ENCODE measurements at places on chromosomes 7 and 10. TPM values are rescaled to one million over a fixed set of nuclear protein-coding genes. Genes with fewer than 3 reads are reported as not detected.

The RASA4 gene
- 59.0 TPM for total RNA-seq

The GALNT17 gene
- not detected for total RNA-seq

The BTBD16 gene
- total RNA-seq, result not detected

The GDF10 gene
- not detected for total RNA-seq

The CLCN1 gene
- 0.13 TPM for total RNA-seq

The PDAP1 gene
- 104 TPM for total RNA-seq

GRCh38 chr7:29105752-29106668 is 40.3 kb downstream of the CPVL start:
- DNase-seq, result peak; percentile 42

DNA sequence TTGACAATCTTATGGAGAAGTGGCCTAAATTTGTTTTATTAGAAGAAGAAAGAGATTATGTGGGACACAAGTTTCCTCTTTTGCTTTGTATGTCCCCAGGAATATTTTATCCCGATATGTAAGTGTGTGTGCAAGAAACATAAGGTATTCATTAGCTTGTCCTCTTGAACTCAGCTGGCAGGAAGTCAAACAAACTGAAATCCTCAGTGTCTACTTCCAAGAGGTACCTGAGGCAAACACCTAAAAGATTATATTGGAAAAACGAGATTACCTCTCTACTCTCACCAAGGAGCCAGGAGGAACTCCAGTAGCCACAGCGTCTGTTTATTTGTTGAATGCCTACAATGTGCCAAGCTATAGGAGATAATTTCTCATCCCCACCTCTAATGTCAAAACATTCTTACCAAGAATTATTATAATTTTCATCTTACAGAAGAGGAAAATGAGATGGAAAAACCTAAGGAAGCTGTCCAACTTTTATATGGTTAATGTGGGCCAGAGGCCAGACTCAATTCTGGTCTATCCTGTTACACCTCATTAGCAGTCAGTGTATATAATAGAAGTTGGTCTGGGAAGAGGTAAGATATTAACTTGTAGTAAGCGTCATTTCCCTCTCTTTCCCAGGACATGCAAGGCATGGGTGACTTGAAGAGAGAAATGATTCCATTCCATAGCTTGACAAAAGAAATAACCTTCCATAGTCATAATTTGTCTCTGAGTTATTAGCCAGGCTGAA is 692.7 kb downstream of the MAGI2 start:
- no peak for DNase-seq

DNA sequence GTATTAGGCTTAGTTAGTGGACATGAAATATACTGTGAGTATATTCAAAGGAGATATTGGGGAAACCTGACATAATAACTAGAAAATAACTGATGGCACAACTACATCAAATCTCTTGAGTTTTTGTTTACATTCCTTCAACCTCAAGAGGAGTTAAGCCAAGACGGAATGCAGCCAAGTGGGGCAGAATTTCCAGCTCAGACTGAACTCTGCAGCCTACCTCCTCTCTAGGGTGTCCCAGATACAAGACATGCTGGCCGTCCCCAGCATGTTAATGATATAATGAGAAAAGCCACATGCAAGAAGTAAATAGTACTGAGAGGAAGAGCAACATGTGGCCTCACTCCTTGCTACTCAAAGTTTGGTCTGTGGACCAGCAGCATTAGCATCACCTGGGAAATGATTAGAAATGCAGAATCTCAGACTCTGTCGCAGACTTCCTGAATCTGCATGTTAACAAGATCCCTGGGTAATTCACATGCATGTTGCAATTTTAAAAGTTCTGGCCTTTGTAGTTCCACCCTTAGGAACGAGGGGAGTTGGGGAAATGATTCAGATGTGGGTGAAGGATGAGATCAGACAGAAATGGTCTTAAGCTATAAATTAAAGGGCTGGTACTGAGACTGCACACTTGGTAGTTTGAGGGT is 118.4 kb upstream of the CACUL1 start:
- no peak for DNase-seq

- no peak for DNase-seq
Measured at GRCh38 chr10:124013916-124014315, 79.5 kb downstream of the CHST15 start.

GRCh38 chr7:139559364-139560105 is 36.0 kb downstream of the CLEC2L start:
- DNase-seq, result no peak

DNA sequence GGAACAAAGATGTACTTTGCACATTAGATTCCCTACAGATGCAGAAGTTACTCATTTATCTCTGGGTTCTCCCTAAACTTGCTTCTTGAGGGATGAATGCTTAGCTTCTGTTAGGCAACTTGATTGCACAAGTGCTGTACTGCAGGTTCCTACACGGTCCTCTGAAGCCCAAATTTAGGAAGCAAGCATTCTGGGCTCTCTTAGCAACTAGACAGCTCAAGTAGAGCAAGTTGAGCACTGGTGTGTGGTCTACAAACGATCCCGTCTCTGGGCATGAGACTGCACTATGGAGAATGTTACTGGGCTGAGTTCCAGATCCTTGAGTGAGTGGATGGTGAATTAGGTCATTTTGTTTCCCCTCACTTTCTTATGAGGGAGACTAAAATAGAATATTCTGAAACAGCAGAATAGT is 14.3 kb downstream of the SEMA3D start:
- DNase-seq, result no peak

DNA sequence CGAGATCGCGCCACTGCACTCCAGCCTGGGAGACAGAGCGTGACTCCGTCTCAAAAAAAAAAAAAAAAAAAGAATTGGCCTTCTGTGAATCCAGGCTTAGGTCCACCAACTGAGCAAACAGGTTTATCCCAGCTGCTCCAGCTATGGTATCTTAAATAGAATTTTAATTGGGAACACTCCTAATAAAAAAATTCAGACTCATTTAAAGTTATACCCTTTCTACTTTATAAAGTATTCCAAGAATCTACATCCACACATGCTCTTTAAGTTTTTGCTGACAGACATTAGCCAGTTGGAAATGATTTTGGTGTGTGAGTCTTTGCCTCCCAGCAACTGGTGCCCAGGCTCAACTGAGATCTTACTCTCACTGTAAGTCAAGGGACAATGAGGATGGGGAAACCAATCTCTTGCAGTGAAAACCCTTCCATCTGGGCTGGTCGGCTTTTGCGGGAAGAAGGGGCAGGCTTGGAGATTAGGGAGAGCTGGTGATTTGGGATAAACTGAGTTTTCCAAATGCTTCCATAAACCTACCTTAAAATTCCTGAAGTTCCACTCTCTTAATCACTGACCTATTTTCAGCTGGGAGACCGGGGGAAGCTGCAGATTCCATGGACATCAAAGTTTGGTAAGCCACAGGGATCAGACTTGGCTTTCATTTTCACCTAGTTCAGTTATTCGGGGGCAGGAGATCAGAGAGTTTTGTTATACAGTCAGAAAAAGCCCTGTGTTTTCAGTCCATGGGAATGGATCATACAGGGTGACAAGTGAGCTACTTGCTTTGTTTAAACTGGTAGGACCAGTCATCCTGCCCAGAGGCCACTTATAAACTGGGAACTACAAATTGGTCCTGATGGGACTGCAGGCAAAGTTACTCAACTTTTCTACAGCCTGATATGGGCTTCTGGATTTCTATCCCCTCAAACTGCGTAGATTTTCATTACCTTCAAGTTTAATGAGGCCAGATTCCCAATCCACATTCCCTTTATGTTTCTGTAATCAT is 89.3 kb upstream of the ZNF746 start:
- no peak for DNase-seq

DNA sequence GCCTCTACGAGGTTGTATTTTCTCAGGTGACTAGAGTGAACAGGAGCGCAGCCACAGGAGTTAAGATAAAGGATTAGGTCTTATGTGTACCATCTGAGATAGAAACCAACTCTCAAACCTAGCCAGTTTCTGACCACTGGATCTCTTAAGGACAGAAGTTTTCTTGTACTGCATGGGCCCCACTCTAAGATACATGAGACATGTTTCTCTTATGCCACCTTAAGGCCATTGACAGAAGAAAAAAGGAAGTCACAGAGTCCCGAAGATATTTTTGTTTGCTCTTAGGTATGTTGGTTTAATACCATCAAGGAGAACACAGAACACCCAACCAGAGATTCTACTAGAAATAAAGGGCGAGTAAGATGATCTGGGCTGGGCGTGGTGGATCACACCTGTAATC is 335.8 kb downstream of the FRMD4A start:
- DNase-seq, result no peak

- no peak for DNase-seq
Measured at GRCh38 chr10:49357910-49358309, 38.0 kb downstream of the DRGX start.

GRCh38 chr7:115113776-115114175 is 191.9 kb downstream of the MDFIC start:
- no peak for DNase-seq

DNA sequence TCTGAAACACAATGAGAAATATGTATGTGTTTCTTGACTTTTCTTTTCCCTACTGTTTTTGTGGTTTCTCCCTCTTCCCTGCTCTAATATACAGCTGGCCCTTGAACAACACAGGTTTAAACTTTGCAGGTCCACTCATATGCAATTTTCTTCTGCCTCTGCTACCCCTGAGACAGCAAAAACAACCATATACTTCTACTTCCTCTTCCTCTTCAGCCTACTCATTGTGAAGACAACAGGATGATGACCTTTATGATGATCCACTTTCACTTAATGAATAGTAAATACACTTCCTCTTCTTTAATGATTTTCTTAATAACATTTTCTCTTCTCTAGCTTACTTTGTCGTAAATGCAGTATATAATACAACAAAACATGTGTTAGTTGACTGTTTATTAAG is 35.0 kb upstream of the DGKB start:
- DNase-seq, result no peak

GRCh38 chr7:55174856-55175255 is 156.0 kb downstream of the EGFR start:
- DNase-seq, result no peak

- DNase-seq, result no peak
Measured at GRCh38 chr7:127888411-127888810, 142.8 kb downstream of the LRRC4 start.

DNA sequence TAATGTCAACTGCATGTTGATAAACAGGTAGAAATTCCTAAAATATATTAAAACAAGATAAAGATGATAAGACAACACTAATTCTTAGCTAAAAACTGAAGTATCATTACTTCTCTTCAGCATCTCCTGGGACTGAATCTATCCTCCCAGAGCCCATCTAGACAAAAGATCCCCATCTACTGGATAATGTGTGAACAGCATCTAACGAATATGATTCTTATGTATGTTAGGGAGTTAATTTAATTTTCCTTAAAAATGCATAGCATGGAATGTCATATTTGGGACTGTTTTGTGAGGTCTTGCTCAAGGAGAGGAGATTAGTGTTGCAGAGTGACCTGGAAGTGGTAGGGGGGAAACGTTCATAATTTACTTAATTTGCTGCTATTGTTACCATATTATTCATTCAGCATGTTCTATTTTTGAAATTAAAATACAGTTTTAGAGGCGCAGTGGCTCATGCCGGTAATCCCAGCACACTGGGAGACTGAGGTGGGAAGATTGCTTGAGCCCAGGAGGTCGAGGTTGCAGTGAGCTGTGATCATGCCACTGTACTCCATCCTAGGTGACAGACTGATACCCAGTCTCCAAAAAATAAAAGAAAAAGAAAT is 305.1 kb upstream of the CSTF2T start:
- no peak for DNase-seq

DNA sequence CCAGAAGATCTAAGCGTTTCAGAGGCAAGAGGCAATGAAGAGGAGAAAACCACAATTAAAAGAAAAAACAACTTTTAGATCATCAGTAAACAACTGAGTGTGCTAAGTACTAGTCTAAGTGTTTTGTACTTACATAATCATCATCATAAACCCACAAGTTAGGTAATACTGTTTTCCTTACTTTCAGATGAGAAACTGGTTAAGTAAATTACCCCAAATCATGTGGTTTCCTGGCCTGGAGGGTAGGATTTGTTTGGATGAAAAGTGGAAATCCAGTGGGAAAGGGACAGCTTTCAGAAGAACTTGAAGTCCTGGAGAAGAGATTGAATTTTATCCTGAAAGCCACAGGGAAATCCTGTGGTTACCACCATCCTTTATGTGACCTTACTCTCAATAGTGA is 463.3 kb downstream of the LRMDA start:
- DNase-seq, result no peak

- DNase-seq, result no peak
Measured at GRCh38 chr10:4826792-4827324, 851 bp downstream of the AKR1E2 start.

DNA sequence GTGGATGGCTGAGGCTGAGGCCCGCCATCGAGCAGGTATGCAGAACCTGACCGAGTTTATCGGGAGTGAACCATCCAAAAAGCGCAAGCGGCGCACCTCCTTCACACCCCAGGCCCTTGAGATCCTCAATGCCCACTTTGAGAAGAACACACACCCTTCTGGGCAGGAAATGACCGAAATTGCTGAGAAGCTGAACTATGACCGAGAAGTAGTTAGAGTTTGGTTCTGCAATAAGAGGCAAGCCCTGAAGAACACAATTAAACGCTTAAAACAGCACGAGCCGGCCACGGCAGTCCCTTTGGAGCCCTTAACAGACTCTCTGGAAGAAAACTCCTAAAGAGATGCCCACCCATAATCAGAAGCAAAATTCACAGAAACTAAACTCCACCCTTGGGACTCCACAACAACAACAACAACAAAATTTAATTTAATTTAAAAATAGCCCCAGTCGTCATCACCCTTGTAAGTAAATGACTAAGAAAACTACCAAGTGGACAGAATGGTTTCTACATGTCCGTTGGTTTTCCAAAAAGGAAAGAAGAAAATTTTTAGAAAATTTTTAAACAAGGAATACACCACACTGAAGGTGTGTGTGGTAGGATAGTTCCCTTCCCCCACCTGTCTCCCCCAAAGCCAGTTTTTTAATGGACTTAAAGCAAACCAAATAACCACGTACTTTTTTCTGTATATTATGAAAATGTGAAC is 101.7 kb upstream of the YAE1 start:
- DNase-seq, result no peak

DNA sequence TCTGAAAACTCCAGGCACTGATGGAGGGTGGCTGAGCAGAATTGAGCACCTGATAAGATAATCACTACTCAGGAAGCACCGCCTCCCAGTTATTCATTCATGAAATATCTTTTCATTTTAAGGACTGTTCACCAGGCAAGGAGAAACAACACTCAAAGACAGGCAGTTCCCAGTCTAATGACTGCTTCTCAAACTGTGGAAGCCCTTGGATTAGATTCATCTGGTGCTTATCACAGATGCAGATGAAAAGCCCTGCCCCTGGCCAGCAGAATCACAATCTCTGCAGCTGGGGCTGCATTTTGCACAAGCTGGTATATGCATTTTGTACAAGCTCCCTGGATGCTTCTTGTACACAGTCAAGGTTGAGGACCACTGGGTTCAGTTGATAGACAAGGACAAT is 109.7 kb downstream of the ELMO1 start:
- no peak for DNase-seq
